ENCODE measurements at places on chromosomes 7 and 10. TPM values are rescaled to one million over a fixed set of nuclear protein-coding genes. Genes with fewer than 3 reads are reported as not detected.

The STN1 gene
- 10.4 TPM for total RNA-seq

DNA sequence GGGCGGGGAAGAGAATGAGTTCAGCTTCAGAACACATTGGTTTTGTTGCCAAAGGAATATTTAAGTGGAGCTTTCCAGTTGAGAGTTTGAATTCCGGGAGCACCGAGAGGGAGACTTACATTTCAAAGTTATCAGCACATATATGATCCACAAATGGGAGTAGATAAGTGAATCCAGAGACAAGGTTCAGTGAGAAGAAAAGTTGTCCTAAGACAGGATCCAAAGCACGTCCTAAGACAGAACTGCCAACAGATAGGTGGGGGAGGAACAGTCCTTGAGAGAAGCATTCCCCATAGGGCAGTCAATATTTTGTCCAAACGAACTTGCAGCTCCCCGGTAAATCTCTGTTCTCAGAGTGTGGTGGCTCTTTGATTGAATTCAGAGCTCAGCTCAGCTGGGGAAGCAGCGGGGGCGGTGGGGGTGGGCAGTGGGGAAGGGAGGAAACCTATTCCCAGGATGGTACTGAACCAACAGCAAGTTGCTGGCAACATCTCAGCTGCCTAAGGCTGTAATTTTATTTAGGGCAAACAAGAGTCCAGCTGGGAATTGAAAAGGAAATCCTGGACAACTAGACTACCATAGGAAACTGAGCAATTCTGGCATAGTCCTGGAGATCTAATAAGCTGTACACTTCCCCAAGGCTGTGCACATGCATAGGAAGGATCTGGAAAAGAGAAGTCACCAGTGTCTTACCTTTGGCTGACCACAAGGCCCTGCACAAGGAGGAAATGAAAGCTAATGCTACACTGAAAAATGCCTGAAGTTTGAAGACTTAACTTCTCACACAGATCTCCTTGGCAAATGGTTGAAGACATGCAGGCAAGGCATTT lies 94.2 kb upstream of the CXCL12 start:
- DNase-seq, result no peak

DNA sequence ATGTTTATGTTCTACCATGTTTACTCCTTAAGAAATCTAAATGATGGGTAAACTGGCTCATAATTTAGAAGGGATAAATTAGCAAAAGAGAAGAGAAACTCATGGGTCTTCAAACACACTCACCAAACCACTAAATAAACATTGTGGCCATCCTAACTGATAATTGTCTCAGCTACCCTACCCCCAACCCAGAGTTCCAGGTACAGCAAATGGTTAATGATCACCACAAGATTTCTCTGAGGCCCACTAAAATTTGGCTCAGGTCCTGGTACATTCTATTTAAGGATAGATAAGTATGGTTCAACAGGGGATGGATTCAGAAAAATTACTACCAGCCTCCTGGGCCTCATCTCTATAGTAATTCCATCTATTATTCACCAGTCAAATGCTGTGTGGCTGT lies 21.4 kb downstream of the SLC25A13 start:
- no peak for DNase-seq

The SPDYE2B gene
- not detected for total RNA-seq

GRCh38 chr10:10132009-10132408 lies 885.7 kb upstream of the CELF2 start:
- DNase-seq, result no peak

DNA sequence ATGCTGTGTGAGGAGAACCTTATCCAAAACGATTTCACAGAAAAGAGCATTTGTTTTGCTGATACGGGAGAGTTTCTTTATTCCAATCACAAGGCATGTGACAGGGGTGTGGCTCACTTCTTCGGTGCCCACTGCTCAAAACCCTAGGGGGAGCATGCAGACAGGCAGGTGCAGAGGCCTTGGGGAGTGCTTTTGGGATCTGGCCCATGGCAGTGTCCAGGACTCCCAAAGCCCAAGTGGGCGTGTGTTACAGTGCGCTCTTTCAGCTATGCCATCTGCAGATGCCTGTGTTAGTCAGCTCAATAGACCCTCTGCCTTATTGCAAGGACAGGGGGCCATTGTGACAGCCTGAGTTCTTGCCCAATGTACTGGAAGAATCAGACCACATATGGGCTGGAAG lies 94.8 kb downstream of the CSTF2T start:
- DNase-seq, result no peak

DNA sequence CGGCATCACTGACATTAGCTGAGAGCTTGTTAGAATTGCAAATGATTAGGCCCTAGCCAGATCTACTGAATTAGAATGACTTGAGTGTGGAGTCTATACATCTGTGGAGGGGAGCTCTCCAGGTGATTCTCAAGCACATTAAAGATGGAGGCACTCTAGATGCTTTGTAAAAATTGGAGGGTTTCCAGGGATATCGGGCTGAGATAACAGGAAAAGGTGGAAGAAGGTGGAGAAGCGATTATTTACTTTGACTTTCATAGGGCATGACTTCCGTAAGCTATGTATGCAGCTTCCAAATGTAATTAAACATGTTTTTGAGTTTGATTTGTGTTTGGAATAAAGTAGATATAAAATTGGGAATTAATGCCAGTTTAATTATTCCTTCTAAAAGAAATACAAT lies 235.0 kb upstream of the PTN start:
- no peak for DNase-seq

The SPAG6 gene
- total RNA-seq, result not detected

- DNase-seq, result no peak
These were observed 6.4 kb upstream of the CYTH3 start for GRCh38 chr7:6278749-6279310.

GRCh38 chr10:33804584-33804983 lies 470.1 kb upstream of the NRP1 start:
- DNase-seq, result no peak

DNA sequence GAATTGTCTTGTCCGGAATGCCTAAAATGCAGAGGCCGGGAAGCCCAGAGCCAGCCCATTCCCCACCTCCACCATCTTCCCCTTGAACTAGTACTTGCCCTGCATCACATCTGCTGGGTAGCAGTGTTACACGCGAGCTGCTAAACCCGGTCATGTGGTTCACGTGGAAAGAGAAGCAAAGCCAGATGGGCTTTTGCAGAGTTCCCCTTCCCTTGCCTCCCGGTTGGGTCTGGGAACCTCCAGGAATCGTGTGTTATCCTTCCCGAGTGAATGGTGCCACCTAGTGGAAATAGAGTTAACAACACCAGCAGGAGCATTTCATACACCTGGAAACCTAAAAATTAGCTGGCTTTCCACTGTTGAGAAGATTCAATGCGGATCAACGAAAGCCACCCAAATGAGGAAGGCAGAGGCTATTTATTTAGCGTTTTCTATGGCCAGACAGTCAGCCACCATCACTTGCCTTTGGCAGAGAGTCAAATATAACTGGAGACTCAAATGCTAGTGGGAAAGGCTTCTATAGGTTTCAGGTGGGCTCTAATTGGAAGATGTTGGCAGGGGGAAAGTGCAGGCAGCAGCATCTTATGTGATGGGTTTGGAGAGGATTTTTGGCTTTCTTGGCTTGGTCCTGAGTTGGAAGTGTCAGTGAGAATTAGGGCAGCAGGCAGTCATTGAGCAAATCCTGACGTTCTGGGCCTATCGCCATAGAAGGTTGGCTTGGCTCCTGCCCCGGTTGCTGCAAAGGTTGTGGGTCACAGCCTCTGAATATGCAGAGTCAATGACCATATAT lies 12.9 kb upstream of the DENND2A start:
- DNase-seq, result no peak

DNA sequence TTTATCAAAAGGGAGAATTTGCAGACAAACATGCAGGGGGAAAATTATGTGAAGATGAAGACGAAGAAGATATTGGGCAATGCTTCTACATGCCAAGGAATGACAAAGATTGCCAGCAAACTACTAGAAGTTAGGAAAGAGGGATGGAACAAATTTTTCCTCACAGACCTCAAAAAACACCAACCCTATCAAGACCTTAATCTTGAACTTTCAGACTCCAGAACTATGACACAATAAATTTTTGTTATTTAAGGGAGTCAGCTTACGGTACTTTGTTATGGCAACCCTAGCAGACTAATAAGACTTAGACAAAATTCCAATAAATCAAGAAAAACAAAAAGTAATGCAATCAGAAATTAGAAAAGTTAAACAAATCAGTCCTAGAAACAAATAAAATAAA lies 280.0 kb upstream of the GNAI1 start:
- no peak for DNase-seq

Data from activated T-cell treated with anti-CD3 and anti-CD28 coated beads, Interleukin-2, amount 50 U/mL, for 4 hours (primary cell).